ENCODE measurements at places on chromosomes 16 and 17.

- DNase-seq = no peak
These were observed 394.8 kb downstream of the SLC39A11 start for GRCh38 chr17:72697602-72698146.

DNA sequence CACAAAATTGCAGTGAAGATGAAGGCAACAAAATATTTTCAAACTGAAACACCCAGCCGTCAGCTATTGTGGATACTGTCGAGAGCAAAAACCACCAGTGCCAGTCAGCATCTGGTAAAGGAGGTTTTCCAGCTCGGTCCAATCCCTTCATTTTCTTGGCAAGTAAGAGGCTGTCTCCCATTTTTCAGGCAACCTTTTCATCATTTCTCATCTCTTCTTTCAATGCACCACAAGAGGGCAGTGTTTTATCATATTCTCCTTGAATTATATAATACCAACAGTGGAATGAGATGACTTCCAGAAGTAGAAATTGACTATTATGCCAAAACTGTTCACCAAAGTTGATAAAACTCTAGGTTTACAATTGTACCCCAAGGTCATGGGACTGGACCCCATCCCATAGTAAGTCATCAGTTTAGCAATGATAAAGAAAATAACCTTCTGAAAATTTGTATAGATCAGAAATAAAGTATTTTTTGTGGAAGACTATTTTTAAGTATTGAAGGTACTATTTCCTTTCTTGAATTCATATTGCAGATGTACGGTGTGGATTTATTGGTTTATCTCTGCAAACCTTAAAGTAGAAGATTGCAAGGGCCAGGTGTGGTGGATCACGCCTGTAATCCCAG, 16.8 kb downstream of the NQO1 start:
- DNase-seq = peak; percentile 89

DNA sequence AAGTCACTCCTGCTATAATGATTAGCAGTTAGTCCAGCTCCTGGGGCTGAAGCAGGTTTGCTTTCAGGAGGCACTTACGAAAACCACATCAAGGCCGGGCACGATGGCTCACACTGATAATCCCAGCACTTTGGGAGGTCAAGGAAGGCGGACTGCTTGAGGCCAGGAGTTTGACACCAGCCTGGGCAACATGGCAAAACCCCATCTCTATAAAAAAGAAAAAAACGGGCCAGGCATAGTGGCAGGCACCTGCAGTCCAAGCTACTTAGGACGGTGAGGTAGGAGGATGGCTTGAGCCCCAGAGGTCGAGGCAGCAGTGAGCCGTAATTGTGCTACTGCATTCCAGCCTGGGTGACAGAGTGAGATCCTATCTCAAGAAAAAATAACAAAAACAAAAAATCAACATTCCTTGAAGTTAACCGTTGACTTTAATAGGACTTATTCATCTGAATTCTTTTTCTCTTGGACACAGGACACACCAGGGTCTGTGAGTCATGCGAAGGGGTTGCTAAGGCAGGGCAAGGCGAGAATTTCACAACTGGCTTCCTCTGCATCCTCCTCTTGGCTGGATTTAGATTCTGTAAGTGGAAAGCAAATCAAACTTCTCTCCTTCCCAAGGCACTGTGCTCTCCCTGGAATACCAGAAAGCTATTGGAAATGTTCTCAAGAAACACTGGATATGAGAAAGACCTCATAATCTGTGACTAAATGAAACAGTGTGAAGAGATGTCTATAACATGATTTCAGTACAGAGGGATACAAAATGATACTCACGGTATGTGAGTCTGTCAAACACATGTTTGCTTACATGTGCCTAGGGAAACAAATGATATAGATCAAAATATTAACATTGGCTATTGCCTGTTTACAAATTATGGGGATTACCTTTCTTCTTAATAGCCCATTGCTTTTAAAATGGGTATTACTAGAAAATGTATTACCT, 99.5 kb downstream of the SYCE1L start:
- no peak for DNase-seq

- no peak for DNase-seq
These were observed 720 bp downstream of the METRN start for GRCh38 chr16:715477-716199.

DNA sequence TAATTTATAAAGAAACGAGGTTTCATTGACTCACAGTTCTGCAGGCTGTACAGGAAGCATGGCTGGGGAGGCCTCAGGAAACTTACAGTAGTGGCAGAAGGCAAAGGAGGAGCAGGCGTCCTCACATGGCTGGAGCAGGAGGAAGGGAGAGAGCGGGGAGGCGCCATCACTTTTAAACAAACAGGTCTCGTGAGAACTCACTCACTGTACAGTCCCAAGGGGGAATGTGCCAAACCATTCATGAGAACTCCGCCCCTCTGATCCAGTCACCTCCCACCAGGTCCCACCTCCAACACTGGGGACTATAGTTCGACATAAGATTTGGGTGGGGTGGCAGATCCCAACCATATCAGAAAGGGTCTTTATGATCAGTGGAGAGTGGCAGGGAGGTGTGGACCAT, 392.4 kb upstream of the TNRC6C start:
- DNase-seq = no peak

DNA sequence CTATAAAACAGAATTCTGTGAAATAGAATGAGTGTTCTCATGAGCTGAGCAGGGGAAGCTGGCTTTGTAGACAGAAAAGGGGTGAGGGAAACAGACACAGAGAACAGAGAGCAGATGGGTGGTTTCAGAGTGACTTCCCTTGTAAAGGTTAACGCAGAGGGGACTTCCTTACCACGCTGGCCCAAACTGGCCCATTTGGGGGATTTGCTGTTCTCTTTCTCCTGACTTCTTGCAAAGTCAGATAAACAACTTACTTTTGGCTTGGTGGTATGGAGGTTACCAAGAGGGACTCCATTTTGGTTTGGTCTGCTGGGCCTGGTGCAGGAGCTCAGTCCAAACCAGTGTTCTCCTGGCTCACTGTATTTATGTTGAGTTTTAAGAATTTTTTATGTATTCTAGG, 48.4 kb downstream of the SEC14L1 start:
- DNase-seq = no peak

- DNase-seq = no peak
These were observed 29.3 kb upstream of the CIBAR2 start for GRCh38 chr16:85141491-85142128.

DNA sequence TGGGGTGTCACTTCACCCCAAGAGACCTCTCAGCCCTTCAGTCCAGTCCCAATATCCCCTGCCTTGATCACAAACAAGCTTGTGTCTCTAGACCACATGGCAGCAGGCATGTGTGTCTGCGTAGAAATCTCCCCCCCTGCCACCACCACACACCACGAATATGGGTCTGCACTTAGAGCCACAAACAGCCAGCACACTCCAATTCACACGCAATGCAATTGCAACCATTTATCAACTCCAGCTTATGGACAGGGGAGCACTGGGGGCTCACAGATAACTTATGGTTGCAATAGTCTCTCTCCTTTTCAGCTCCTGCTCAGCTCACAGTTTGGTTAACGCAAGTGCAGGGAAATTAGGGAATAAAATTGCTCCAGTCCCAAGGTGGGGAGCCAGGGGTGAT, 2.6 kb downstream of the HOXB9 start:
- DNase-seq = no peak

Data from cerebellar cortex (tissue), 1 donor.